ENCODE measurements at places on chromosomes 2 and 18.

- no peak for DNase-seq
These were observed 52.6 kb downstream of the ARL4C start for GRCh38 chr2:234444242-234444730.

GRCh38 chr2:59312967-59313940 is 1072.1 kb upstream of the FANCL start:
- no peak for DNase-seq

GRCh38 chr18:25322806-25323205 is 29.2 kb downstream of the ZNF521 start:
- no peak for DNase-seq

DNA sequence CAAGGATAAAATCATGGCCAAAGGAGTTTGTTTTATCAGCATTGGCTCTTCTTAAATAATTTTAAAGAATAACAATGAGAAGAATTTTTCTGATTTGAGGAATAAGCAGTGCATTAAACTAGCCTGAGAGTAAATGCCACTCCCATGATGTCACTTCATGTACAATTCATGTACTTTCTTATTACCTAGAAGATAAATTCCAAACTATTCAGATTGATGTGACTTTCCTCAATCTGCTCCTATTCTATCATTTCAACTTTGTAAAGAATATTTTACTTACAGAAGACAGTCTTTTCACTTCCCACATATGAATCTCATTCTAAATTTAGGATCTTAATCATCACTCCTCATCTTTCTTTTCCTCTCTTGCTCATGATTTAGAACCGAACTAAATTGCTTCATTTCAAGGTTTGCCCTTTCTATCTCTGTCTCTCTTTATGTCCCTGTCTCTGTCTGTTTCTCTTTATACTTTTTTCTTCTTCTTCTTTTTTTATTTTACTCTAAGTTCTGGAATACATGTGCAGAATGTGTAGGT is 1142.0 kb upstream of the PIK3C3 start:
- no peak for DNase-seq

GRCh38 chr2:71614976-71615766 is 161.8 kb downstream of the DYSF start:
- DNase-seq = no peak

- DNase-seq = no peak
These were observed 36.8 kb downstream of the STON1 start for GRCh38 chr2:48566592-48567310.

DNA sequence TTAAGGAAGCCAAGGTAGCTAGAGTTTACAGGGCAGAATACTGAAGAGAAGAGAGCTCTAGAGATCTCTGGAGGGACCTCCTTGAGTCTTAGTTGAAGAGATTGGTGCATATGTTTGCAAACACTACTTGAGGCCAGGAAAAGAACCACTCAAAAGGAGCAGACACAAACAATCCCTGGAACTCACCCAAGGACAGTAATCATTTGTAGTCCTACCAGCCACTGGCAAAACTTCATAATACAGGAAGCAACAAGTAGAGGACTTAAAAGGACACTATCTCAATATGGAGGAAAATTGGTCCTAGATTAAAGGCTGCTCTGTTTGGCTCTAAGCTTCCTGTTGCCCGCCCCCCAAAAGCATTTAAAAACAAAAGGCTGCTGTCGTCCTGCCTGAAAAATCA is 46.9 kb upstream of the UBXN4 start:
- DNase-seq = no peak

GRCh38 chr18:23134780-23135549 is at the start of gene CABLES1:
TSS of gene CABLES1 (plus strand) at chr18:23135485. CDS start at chr18:23135763, 278 bp downstream.
- no peak for DNase-seq

GRCh38 chr2:100064592-100065428 is 77.6 kb downstream of the AFF3 start:
- no peak for DNase-seq

DNA sequence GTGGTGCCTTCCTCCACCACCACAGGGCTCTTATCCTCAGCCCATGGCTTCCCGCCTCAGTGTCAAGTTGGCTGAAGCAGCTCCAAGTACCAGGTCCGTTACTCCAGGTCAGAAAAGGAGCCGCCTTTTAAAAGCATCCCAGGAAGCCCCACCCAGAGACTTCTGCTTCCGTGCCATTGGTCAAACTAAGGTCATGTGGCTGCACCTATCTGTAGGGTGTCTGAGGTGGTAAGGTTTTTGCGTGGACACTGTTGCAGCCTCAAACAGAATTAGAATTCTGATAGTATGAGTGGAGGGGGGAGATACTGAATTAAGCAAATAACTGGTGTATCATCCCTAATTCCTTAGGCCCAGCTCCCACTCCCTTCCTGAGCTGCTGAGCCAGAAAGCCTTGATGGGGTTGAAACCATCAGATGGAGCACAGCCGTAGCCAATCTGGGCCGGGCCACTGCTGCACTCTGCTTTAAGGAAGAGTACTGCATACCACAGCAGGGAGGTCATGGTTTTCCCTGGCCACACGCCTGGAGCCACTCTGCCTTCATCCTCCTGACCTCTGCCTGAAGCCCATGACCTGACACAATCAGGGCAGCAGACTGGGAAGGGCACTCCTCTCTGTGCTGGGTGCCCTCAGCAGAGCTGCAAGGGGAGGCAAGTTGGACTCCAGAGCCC is 8.4 kb downstream of the TMEM247 start:
- DNase-seq = no peak

GRCh38 chr2:128292599-128293425 is 25.9 kb downstream of the HS6ST1 start:
- DNase-seq = no peak

DNA sequence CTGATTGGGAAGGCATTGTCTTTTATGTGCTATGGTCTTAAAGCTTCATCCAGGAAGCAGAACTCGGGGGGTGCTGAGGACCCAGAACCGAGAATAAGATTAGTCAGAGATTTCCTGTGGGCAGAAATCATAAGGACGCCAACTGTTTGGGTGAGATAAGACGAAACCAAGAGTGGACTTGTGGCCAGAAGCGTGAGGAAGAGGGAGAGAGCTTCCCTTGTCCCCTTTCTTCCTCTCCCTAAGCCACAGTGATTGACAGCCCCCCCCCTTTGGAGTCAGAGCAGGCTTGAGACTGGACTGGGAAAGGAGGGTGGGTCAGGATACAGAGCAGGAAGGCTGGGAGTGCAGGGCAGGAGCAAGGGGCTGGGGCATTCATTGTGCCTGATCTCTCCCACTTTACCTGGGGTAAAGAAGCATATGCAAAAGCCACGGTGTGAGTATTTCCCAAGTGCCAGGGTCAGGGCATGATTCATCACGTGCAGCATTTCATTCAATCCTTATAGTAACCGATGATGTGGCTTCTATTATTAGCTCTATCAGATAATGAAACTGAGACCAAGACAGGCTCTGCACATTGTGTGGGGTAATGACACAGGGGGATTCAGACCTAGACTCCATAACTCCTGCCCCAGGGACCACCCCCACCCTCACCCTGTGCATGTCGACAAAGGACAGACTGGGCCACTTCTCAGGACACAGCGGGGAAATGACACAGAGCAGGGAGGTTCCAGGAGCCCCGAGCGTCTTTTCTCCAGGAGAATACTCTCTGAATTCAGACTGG is 3.0 kb upstream of the IL1RN start:
- no peak for DNase-seq

DNA sequence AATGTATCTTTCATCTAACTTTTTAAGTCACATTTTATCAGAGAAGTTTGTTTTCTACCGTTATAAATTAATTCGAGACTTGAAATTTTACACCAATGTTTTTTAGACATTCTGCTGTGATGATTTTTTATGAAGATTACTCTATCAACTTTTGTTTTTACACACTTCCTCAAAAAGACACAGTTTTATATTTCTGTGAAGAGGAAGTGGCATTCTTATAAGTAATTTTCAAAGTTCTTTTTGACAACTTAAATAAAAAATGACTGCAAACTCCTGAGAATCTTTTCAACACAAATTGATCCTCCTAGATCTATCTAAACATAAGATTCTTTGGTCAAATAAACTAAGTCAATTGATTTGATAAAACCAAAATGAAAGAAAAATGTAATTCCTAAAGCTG is 13.7 kb downstream of the ANKRD44 start:
- DNase-seq = no peak

DNA sequence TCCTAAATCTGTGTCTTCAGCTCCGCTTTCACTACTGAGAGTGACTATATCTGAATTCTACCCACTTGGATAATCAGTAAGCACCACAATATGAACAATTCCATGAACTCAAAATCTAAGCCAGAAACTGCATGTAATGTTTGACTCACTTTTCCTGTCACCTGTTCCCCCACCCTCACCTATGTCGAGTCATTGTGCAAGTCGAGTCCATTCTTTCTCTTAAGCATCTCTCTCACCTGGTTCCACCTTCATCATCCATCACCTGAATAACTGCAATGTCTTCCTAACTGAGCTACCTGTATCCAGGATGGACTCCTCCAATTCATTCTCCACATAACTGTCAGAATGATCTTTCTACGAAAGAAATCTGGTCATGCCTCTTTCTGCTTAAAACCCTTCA is 58.2 kb downstream of the PPP1R1C start:
- DNase-seq = no peak

DNA sequence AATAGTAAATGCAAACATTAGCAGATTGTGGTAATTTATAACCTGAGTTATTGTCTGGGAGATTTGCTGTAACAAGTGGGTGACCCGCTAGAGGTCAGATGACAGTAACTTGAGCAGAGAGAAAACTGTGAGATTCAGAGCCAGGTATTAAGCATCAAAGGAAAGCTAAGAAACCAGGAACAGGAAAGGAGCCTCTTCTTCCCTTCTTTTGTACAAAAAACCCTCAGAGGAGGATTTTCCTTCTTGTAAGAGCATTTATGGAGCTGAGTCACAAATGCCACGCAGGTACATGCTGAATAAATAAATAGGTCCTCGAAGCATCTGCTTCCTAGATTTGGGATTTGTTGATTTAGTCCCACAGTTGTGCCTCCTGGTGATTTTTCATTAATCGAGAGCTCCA is 146.5 kb downstream of the SH3BP4 start:
- no peak for DNase-seq

- DNase-seq = no peak
These were observed 150.7 kb downstream of the TSN start for GRCh38 chr2:121906170-121906569.

DNA sequence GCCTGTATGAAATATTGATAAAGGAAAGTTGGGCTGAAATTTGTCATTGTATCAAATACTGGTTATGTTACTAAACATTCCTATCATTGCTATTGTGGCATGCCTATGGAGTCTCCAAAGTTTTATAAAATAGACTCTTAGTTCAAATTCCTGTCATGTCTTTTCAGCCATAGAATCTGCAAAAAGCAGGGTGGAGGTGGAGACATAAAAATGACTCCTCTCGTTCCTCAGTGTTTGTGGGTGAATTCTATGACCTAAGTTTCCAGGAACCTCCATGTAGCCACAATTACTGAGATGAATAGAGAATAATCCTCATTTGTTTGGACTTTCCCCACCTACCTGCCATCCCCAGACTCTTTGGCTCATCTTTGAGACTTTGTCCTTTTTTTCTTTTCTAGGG is 326.3 kb upstream of the ETAA1 start:
- no peak for DNase-seq

GRCh38 chr18:27728659-27729058 is 448.3 kb downstream of the CDH2 start:
- no peak for DNase-seq

- no peak for DNase-seq
These were observed 14.7 kb downstream of the FAM228A start for GRCh38 chr2:24189551-24189950.
